Esophagus mucosa (tissue), 1 donor: ENCODE measurements at places on chromosomes 16 and 17. TPM values are rescaled to one million over a fixed set of nuclear protein-coding genes. Genes with fewer than 3 reads are reported as not detected.

DNA sequence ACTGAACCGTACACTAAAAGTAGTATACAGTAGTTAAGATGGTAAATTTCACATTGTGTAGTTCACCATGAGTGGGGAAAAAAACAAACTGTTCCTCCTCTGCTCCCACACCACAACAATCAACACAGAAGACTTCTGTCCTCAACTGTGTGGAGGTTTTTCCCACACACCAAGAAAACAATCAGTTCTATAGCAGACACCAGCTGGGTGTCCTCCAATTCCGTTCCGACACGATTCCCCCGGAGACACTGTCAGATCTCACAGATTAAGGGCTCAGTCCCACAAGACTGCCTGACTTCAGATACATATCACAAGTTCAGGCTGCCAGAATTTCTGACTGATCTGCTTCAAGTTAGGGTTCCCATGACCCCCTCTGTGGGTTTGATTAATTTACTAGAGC, 31.8 kb downstream of the BBS2 start:
- no peak for ATAC-seq

DNA sequence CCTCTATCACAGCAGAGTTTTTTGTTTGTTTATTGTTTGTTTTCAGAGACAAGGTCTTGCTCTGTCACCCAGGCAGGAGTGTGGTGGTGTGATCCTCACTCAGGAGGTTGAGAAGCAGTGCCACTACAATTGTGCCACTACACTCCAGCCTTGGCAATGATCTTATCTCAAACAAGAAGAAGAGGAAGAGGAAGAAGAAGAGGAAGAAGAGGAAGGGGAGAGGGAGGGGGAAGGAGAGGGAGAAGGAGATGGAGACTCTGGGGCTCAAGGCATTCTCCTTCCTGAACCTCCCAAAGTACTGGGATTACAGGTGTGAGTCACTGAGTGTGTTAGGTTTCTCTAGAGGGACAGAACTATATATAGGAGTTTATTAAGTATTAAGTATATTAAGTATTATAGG, 17.1 kb upstream of the C17orf58 start:
- no peak for ATAC-seq

CCL3 gene
- total RNA-seq = not detected

ZNF500 gene
- 5.2 TPM for total RNA-seq
